ENCODE measurements at places on chromosomes 7 and 10.

GRCh38 chr10:48464121-48464870 lies 140.6 kb downstream of the ARHGAP22 start:
- no peak for ATAC-seq

DNA sequence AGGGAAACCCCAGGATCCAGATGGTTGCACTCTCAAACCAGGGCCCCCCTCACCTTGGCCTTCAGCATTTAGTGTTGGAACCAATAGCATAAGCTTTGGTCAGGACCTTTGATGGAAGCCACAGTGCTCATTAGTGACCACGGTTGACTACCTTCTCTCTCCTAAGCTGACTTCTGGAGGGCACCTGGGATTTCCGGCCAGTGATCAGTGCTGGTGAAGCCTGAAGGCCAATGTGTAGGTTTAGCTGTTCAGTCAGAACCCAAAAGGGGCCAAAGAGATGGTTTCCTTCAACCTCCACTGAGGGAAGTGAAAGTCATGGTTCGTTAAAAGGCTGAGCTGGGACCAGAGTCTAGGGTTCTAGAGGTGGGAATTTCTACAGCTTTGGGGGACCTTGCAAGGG lies 46.4 kb downstream of the TCF7L2 start:
- ATAC-seq, result no peak

DNA sequence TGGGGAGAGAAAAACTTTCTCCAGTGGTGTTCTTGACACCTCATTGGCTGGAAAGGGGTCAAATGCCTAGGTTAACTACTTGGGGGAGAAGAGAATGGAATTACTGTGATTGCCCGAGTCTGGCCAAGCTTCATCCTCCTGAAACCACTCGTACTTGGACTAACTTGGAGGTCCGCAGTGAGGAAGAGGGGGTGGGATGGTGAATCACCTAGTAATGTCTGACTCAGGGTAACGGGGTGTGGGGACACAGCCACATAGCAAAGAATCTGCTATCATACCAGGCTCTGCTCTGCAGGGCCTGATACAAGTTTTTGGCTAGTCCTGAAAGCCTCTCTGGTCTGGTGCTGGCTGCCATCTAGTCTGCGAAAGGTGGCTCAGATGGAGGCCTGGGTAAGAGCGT lies 190.9 kb downstream of the RPS24 start:
- ATAC-seq, result no peak

DNA sequence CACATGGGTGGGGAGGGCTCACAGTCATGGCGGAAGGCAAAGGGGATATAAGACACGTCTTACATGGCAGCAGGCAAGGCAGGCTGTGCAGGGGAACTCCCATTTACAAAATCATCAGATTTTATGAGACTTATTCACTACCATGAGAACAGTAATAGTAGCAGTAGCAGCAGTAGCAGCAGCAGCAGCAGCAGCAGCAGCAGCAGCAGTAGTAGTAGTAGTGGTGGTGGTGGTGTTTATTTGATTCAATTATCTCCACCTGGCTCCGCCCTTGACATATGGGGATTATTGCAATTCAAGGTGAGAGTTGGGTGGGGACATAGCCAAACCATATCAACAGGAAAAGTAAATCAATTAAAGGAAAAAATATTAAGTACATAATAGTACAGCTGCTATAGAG lies 184.7 kb downstream of the LRMDA start:
- no peak for ATAC-seq

GRCh38 chr7:13832346-13832745 lies 157.1 kb downstream of the ETV1 start:
- no peak for ATAC-seq

GRCh38 chr7:103499976-103500375 lies 54.0 kb upstream of the SLC26A5 start:
- ATAC-seq, result no peak

- ATAC-seq, result no peak
Observed at GRCh38 chr10:48651839-48652238, 32.8 kb upstream of the WDFY4 start.
